ENCODE measurements at places on chromosomes 4 and X. TPM values are rescaled to one million over a fixed set of nuclear protein-coding genes. Genes with fewer than 3 reads are reported as not detected.

- H3K4me1 ChIP-seq = no peaks in the 10 kb centered on the region
- H3K36me3 ChIP-seq = no peaks in the 10 kb centered on the region
- H3K4me3 ChIP-seq = no peak overlapping the region
- no peak overlapping the region for H3K27ac ChIP-seq
- no peak for DNase-seq
- H3K27me3 ChIP-seq = no peaks in the 10 kb centered on the region
Observed at GRCh38 chr4:43607827-43608461, 715.4 kb downstream of the GRXCR1 start.

- DNase-seq = no peak
- no peaks in the 10 kb centered on the region for H3K36me3 ChIP-seq
- H3K4me3 ChIP-seq = no peak overlapping the region
- no peaks in the 10 kb centered on the region for H3K4me1 ChIP-seq
Observed at GRCh38 chrX:104567506-104567905, 1.5 kb downstream of the IL1RAPL2 start.

- no peak overlapping the region for H3K4me3 ChIP-seq
- H3K27me3 ChIP-seq = no peaks in the 10 kb centered on the region
- DNase-seq = peak; percentile 87
- H3K4me1 ChIP-seq = peaks cover 16% of the 10 kb centered on the region
- peak overlapping the region; percentile 83 for H3K27ac ChIP-seq
- H3K36me3 ChIP-seq = no peaks in the 10 kb centered on the region
Observed at GRCh38 chr4:180695851-180696250, 1547.4 kb upstream of the TENM3 start.

DNA sequence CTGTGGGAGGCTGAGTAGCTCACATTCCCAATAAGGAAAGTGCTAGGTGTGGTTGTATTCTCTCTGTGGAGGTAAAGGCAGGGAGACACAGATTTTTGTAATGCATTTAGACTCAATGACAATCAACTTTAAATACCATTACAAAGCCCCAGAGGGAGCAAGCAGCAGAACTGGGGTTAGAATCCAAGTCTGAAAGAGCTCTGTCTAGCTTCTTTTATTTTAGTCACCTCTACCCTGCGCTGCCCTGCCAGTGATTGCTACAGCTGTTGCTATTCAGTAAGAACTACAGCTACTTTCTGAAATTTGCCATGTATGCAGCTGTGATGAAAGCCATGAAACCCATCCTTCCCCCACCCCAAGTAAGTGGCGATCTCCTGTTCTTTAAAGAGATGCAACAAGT is 22.5 kb downstream of the SLC39A8 start:
- no peak overlapping the region for H3K4me3 ChIP-seq
- no peak for DNase-seq
- H3K4me1 ChIP-seq = 0 out of 2 replicates have a peak, but pooled peaks cover 3% of the 10 kb centered on the region
- no peaks in the 10 kb centered on the region for H3K27me3 ChIP-seq
- no peak overlapping the region for H3K27ac ChIP-seq

DNA sequence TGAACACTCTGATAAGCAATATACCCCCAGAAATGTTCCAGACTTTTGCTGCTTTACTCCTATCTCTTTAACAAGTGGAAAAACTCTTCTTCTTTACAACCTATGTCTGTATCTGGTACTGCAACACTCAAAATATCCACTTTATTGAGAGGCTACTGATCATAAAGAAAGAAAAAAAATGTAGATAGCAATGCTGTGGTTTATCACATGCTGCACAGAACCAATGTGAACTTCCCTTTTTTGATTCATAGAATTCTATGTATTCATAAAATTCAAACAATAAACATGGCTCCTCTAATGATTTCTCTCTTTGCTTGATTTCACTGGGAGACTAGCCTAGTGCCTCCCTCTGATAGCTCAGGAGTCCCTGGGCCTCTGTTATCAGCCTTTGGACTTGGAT is 223.5 kb downstream of the ZNF674 start:
- H3K27ac ChIP-seq = no peak overlapping the region
- H3K4me1 ChIP-seq = peaks cover 23% of the 10 kb centered on the region
- no peaks in the 10 kb centered on the region for H3K27me3 ChIP-seq
- H3K4me3 ChIP-seq = no peak overlapping the region
- no peak for DNase-seq

Gene TREX2
- 0.39 TPM for total RNA-seq

Gene SUPT20HL2
- total RNA-seq = not detected

All from SJSA1 (cell line).